ENCODE measurements at places on chromosomes 2 and 18.

DNA sequence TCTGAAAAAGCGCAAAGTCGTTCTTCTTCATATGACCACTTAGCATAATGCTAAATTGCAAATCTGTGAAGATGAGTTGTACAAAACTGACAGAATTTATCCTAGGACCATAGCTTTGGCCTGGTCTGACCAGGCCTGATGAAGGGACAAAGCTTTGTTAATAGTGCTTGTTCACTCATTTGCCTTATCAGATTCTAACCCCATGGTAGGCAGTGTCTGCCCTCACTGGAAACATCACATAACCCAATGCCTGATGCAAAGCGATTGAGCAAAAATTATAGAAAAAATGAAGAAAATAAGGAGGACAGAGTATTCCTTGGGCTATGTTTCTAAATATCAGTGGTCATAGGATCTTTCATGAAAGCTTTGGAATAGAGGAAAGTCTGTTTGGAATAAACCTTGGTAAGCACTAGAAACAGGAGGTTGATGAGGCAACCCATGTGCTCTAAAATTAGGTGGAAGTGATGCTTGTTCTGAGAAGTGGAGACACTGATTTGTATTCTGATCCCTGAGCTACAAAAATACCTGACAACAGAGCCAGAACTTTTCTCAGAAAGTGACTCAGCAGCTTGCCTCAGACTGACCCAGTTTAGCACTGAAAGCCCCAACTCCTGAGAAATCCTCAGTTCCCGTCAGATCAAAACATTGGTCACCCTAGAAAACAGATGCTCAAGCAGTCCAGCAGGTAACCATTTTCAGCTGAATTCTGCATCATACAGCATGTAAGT, 131.4 kb upstream of the MAPRE2 start:
- DNase-seq: no peak

- DNase-seq: no peak
These were observed 12.8 kb downstream of the NEDD4L start for GRCh38 chr18:58056852-58057251.

DNA sequence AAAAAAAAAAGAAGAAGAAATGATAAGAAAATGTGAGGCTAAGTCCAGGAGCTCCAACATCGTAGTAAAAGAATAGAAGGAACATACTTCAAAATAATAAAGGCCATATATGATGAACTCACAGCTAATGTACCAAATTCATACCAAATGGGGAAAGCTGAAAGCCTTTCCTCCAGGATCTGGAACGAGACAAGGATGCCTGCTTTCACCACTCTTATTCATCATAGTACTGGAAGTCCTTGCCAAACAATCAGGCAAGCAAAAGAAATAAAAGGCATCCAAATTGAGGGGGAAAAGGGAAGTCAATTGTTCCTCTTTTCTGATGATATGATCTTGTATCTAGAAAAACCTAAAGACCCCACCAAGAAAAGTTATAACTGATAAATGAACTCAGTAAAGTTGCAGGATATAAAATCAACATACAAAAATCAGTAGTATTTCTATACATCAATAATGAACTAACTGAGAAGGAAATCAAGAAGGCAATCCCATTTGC, 170.6 kb downstream of the METTL4 start:
- no peak for DNase-seq

DNA sequence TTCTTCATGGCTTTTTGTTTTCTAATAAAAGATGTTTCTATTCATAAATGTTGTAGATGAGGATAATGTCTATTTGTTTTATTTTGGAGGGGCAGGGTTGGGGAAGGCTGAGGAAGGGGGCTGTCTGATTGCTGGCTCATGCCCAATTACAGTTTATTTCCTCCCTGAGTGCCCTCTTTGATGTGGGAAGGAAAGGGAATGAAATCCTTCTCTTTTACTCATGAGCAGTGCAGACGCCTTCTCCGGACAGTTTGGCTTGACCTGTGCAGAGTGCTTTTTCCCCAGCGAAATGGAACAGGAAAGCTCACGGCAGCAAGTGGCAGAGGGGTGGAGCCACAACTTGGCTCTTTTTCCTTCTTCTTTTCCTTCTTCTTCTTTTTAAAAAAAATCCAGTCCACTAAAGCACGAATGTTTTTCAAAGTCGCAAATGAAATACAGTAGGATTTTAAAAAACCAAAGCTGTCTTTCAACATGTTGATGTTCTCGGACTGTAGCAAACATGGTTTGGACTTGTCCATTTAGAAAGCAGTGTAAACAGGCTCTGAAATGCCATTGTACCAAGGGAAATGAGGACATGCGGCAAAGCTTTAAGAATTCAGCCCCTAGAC, 34.5 kb downstream of the RAB31 start:
- DNase-seq: no peak

GRCh38 chr18:45856531-45856930, 31.1 kb downstream of the SIGLEC15 start:
- DNase-seq: no peak

GRCh38 chr2:11437602-11438001, 28.4 kb downstream of the E2F6 start:
- no peak for DNase-seq

GRCh38 chr2:17520761-17521160, 2.5 kb upstream of the RAD51AP2 start:
- DNase-seq: no peak

DNA sequence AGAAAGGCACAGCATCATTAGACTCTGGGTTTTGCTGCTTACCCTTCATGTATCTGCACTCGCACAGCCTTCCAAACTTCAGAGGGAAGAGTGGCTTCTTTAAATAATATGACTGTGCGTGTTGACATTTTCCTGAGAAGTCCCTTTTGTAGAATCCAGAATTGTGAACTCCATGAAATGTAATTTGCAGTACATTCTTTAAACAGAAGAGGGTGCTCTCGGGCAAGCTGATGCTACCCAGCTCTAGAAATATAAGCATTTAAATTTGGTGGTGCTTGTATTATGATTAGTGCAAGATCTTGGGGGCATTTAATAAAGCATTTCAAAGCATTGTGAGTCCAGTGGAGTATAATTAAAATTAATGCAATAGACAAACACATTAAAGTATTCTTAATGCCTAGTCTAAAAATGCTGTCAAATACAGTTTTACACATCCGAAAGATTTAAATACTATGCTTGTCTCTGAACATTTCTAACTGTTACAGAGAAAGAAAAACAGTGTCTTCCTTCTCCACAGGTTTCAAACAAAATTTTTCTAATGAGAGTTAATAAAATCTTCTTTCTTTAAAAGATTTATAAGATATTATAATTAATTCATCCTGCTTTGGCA, 17.3 kb upstream of the GTF2A1L start:
- no peak for DNase-seq

DNA sequence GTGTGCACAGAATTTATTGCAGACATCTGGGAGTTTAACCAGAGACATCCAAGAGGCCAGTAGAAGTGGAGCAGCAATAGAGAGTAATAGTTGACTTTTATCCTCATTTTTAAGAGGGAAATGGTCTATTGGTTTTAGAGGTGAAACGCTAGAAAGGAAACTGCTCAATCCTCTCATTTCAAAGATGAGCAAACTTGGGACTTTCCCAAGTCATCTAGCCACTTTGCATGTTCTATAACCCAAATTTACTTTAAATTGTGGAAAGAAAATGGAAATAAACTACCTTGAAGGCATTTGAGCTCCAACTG, 601.7 kb downstream of the ARHGAP15 start:
- DNase-seq: no peak

- DNase-seq: no peak
These were observed 11.8 kb downstream of the CHPF start for GRCh38 chr2:219531639-219532377.
